IPS-NIHi11 (cell line): ENCODE measurements at places on chromosomes 6 and 20.

DNA sequence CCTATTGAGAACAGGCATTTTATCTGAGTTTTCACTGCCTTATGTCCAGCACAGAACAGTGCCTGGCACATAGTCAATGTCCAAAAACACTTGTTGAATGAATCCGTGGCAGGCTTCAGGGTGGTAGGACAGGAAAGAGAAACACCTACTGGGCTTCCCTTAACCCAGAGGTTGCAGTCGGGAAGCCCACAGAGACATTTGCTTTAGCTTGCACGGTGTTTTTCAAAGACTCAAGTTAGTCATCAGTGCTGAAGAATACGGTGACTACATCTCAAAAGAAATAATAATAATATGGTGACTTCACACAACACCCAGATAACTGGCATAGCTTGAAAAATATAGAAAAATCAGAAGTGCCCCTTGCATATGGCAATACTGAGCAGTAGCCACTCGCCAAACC is 160.4 kb downstream of the CD83 start:
- DNase-seq = no peak

- no peak for DNase-seq
Measured at GRCh38 chr20:1628621-1629020, 8.8 kb upstream of the SIRPB1 start.

DNA sequence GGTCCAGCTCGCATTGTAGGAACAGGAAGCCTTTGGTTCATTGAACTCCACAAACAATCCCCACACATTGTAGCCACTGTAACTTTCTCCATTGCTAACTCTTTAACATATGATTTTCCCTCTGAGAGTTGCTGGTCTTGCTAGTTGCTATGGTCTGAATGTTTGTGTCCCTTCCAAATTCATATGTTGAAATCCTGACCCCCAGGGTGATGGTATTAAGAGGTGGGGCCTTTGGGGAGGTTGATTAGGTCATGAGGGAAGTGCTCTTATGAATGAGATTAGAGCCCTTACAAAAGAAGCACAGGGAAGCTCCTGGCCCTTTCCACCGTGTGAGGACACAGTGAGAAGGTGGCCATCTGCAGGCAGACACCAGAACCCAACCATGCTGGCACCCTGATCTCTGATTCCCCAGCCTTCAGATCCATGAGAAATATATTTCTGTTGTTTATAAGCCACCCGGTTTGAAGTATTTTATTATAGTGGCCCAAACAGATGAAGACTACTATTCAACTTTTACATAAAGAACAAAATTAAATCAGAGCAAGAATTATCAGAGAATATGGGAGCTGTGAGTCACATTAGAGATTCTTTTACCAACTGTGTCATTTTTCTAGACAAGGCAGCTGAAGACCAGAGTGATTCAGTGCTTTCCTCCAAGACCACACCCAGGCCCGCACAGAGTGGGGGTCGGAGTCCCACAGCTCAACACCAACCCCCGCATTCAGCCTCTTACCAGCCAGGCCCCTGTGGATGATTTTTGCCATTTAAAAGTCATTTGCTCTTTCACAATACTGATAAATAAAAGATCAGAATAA is 143.0 kb downstream of the SAMD5 start:
- DNase-seq = no peak

DNA sequence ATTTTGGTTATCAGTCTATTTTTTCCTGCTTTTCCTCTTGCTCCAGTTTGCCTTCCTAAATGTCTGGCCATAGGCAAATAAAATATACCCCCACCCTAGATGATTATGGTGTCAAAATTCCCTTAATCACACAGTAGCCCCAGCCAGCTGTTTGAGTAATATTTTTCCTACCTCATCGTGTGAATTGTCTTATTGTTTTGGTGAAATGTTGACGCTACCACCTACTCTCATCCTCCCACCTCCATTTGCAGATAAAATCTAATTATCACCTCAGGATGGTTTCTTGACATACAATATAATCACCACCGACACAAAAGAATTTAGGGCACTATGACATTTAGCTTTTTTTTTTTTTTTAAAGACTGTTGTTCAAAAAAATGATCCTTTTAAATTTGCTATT is 44.1 kb upstream of the FUCA2 start:
- no peak for DNase-seq
